ENCODE measurements at places on chromosomes 16 and 17.

DNA sequence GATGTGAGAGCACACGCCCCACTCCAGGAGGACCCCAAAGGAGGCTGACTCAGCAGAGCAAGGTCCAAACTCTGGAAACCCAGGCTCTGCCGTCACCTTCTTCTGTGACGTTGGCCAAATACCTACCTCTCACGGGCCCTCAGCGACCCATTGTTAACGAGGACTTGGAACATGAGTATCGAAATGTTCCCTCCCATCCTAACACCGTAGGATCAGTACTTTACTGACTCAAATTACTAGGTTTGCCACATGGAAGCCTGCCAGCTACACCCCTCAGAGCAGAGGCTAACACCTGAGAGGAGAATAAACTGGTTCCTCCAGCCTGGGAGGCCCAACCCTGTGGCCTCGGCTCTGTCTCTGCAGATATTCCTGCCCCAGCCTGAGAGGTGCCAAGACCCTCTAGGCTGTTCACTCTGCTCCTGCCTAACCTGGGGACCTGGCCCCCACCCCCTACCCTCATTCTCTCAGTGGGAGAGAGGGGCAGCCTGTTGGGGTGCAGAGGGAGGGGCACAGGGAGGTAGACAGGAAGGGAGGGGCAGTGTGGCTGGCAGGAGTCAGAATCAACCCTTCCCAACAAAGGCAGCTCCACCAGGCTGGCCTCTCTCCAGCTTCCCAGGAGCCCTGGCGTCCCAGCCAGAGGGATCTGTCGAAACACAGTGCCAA lies 4.4 kb downstream of the PITPNM3 start:
- no peak for DNase-seq

- DNase-seq, result no peak
Measured at GRCh38 chr17:71926746-71927398, 193.9 kb upstream of the SOX9 start.

DNA sequence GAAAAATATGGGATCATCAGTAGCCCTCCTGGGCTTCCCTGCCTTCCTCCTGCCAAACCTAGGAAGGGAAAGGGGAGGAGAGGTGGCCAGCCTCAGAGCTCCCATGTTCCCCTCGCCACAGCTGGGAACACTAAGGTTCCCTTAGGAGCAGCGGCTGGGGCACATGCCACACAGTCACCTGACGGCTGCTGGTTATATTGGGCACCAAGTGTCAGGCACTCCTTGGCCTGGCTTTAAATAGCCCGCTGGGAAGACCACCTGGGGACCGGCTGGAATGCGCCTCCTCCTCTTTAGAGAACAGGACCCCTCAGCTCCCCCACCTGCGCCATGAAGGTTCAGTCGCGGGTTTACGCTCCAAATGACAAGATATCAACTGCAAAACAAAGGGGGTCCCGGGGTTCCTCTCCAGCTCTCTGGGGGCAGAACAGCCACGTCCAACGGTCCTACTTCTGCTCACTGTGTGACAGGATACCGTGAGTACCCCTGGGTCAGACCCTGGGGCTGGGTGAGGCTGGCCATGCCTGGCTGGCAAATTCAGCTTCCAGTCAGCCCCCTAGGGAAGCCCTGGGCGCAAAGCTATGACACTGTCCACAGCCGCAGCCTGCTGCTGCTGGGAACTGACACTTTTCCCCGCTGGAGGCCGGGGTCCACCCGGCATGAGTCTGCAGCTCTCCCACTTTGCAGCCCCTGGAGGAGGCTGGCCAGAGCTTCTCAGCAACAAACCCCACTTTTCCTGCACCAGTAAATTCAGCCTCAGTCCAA lies 3.3 kb downstream of the SMIM5 start:
- DNase-seq, result no peak

DNA sequence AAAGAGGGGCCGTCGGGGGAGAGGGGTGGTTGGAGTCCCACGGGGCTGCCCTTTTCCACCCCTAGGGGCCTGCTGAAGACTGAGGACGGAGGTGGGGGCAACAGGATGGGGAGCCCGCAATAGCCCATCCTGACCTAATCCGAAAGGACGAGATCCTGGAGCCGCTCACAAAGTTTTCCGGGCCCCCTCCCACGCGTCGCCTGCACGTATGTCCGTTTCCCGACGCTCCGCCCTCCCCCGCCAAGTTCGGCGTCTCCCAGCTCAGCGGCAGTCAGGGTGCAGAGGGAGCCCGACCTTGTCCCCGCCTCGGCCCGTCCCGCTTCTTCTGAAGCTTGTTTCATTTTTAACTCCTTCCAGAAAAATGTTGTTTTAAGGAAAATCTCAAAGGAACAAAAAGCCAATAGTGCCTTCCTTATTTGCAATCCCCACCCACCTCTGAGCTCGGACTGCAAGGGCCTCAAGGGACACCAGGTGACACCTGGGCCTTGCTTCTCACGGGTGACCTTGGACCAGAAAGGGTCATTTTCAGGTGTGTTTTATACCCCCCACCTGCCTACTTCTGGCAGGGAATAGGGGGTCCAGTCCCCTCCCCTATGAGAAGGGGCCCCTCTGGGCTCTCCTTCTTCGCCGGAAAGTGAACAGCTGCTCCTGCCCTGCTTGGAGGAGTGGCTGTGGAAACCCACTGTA lies 3.4 kb upstream of the ZNF423 start:
- DNase-seq, result no peak

DNA sequence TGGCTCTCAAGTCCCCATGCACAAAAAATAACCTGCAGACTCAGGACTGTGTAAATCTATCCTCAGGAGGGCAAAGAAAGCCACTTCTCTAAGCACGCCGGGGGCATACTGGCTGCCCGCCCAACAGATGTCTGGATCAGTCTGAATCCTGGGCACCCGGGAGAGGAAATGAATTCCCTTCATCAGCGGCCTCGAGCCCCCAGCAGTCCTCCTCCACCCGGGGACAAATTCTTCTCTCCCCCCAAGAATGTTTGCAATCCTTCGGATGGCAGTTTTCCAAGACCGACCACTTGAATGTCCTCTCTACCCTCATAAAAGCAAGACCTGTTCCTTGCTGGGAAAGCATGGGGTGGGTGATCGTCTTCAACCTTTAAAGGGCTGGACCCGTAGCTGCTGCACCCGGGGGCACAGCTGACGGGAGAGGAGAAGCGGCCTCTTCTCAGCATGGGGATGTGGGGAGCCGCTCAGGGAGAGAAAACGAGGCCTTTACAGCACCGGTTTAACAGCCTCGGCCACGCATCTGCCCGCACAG lies 9.4 kb upstream of the MAP2K3 start:
- no peak for DNase-seq
